NCI-H2029 treated with DMSO at 0.1 percent for 48 hours (cell line): ENCODE measurements at places on chromosomes 7 and 10.

DNA sequence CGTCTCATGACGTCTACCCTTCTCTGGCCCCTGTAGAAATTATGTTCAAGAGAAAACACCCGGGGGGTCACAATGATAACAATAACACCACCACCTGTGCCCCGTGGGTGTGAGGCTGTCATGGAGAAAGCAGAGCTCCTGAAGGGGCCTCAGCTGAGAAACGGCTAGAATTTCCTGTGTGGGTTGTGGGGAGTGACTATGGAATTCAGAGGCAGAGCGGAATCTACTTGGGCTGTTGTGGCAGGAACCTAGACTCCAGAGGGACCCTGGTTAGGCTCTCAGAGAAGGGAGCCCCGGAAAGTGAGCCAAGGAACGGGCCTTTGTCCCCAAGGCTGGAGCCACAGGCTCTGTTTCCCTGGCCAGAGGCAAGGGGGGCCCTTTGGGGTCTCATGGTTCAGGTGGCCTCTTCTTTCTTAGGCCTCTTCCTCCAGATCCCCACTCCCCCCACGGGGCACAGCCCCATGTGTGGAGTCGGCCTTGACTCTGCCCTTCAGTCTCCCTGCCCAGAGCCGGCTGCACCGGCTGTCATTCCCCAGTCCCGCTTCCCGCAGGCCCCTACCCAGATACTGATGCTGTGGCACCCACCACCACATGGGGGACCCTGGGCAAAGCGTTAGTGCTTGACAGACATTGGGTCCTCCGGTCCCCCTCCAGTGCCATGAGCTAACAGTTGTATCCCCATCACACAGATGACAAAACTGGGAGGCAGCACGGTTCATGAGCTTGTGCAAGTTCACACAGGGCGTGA is 6.5 kb upstream of the GIMAP8 start:
- DNase-seq, result no peak

DNA sequence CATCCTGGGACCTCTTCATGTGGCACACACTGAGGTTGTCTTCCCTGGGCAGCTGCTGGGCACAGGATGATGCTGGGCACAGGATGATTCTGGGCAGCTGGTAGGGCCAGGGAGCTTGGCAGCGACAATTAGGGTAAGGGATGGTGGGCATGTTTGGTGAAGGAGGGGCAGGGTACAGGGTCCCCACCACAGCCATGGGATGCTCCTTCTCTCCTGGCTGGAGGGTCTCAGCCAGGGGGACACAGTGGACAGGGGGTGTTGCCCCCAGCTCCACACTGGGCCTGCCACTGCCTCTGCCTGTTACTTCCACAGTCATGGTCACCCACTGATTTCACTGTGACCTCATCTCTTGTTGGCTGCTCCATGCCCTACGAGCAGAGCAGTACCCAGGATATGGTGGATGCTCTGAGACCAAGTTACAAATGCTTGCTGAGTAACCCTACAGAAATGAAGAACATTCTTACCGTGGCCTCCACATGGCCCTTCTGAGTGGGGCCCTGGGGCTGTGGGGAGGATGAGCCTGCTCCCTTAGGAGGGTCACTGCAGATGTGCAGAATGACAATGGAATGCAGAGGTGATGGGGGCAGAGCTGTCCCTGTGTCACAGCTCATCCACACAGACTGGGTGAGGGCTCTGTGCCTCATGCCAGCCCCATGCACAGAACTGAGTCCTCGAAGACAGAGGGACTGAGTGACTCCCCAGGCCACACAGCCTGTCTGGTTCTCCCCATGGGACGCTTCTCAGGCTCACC is 28.4 kb upstream of the RET start:
- no peak for DNase-seq

DNA sequence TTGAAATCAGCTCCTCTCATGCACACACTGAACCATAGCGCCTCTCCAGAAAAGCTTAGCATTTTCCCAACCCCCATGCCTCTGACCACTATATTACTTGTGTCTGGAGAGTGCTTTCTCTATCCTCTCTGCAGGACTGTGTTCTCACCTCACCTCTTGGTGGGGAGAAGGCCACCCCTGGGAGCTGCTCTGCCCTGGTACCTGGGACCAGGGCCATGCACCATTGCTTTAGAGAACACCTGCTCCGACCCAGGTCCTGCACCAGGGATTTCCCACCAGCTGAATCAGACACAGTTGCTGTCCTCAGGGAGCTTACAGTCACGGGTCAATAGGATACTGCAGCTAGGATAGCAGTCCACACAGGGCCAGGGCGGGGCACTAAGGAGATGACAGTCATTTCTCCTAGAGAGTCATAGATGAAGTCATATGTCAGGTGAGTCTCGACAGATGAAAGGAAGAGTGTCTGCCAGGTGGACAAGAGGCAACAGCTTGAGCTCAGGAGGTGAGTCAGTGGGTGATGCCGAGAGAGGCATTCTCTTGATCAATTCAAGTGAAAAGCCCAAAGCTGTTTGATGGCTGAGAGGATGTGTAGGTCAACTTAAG is 619 bp upstream of the LMTK2 start:
- DNase-seq, result no peak

- DNase-seq, result no peak
Observed at GRCh38 chr10:119479532-119479931, 63.0 kb downstream of the RGS10 start.

GRCh38 chr7:154371424-154371823 is 319.2 kb downstream of the DPP6 start:
- no peak for DNase-seq
